ENCODE measurements at places on chromosomes 4 and X. TPM values are rescaled to one million over a fixed set of nuclear protein-coding genes. Genes with fewer than 3 reads are reported as not detected.
A peak's percentile ranks its signal among the peaks of the same experiment; 100 is the strongest.

DNA sequence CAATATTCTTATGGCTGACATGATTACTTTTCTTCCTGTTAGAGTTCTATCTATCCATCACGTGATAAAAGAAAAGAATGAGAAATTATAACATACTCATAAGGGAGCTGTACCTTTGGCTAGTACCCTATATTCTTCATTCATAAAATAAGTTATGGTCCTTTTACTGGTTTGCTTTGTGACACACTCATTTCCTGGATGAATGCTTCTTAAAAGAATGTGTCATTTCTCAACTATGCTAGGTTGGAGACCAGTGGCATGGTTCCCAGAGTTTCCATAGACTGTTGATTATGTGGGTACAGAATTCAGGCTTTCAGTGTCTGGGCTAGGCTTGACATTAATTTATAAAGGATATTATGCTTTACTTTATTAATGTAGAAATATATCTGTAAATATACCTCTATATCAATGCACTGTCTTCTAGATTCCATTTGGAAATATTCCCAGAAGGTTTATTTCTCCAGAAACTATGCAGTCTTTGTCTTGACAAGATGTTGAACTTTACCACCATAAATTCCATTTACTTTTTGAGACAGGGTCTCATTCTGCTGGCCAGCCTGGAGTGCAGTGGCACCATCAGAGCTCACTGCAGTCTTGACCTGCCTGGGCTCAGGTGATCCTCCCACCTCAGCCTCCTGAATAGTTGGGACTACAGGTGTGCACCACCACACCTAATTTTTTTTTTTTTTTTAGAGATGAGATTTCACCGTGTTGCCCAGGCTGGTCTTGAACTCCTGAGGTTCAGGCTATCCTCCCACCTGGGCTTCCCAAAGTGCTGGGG, 23.8 kb downstream of the NUDT6 start:
- peak; percentile 96 for DNase-seq

CYTL1 gene
- total RNA-seq, result 9.6 TPM

UGT2A3 gene
- total RNA-seq, result not detected

- peak; percentile 70 for DNase-seq
These were observed 41.0 kb downstream of the TXLNG start for GRCh38 chrX:16827225-16827624.

SORCS2 gene
- total RNA-seq, result 25.7 TPM

- peak; percentile 14 for DNase-seq
These were observed 174.7 kb upstream of the GPRIN3 start for GRCh38 chr4:89482251-89482650.

DNA sequence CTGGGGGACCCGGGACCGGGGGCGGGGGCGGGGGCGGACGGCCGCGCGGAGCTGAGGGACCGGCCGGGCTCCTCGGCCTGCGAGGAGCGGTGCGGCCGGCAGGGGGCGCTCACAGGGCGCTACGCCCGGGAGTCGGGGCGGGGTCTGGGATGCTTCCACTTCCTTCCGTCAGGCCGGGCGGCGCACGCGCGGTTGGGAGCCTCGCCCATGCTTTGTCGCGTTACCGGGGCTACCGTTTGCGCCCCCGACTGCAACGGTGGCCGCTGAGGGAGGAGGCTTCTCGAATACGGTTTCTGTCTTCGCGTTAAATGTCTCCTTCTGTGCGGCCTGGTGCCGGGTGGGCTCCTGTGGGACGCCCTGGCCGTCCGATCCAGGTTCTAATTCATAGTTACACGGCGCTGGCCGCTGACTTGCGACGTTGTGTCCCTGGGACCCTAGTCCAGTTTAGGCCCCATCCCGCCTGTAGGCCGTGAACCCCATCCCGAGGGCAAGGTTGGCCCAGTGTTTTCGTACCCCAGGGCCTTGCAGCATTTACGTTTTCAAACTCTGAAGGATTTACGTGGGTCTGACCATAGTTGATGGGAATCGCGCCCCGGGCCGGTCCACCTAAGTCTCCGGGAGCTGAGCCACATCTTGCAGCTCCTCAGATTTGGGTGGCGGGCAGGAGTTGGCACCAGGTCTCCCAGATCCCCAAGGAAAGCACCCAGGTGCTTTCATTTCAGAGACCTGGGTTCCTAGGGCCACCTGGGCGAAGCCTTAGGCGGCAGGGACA, 549 bp downstream of the MSL3 start:
- DNase-seq, result peak; percentile 49

HSD17B13 gene
- not detected for total RNA-seq

BEX3 gene
- 241 TPM for total RNA-seq

- peak; percentile 45 for DNase-seq
These were observed 38.2 kb downstream of the STARD8 start for GRCh38 chrX:68685685-68686084.

CTAG1B gene
- not detected for total RNA-seq

FAM9B gene
- not detected for total RNA-seq

DNA sequence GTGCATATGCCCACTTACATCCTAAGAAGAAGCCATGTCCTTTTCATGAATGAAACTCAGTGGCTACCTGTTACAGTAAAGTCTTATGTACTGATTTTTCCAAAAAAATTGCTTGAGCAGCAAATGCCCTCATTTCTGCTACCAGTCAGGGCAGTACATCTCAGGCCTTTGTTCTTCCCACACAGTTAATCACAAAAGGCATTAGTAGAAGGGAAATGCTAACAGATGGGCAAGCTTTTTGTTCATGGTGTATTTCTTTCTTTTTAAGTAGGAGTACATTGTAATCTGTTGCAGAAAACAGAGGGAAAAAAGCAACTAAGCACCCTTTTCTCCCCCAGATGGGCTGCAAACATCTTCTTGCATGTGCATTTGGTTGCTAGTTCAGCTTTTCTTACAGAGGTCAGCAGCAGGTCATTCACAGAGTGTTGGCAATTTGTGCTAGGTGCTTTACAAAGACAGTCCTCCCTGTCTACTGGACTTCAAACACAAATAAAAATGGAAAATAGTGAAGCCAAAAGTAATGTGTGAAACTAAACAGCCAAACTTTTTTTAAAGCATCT, 373.4 kb downstream of the PRDM5 start:
- DNase-seq, result no peak

DNA sequence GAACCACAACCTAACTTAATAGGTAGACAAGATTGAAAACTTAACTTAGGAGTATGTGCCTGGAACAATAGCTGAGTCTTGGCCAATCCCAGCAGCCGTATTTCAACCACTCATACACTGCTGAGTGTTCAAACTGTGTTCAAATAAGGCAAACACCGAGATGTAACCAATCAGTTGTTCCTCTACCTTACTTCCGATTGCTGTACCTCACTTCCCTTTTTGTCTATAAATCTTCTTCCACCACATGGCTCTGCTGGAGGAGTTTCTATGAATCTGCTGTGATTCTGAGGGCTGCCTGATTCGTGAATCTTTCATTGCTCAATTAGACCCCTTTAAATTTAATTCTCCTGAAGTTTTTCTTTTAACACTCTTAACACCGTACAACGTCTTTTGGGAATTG, 108.0 kb downstream of the ANAPC4 start:
- no peak for DNase-seq

DNA sequence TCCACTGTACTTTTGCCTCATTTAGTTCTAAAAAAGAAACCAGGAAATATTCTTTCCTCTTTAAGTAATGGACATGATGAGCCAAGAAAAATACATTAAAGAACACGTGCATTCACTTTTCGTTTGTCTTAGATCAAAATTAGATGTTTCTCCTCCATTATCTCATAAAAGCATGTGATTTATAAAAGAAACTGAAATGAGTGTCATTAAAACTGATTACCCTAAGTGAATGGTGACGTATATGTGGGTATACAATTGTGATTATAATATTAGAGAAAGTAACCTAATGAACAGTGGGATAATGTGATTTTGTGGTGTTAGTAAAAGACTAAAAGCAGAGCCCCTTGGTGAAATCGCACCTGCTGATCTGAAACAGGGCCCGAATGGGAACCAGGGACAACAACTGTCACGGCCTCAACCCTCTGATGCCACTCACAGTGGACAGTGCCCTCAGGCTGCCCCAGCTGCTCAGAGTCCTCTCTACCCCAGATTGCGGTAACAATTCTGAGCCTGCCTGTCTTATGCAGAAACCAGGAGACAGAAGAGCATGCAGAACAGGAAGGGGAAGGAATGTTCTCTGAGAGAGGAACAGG, 25.7 kb upstream of the HS6ST2 start:
- no peak for DNase-seq

MAPK10 gene
- 4.6 TPM for total RNA-seq

DNA sequence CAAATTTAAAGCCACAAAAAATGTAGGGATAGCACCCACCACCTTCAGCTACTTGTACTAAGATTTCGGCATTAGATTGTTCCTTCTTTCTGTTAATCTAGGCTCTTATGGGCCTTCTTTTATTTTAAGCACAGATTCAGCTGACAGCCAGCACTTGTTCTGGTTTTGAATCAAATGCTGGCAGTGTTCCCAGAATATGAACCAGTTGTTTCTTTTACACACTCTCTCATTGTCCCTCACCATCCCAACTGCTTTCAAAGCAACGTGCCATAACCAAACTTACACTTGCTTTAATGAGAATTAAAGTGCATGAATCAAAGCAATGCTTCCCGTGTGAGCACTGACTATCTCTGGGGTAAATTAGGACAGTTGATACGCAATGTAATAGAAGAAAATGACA, 744.5 kb upstream of the FAM241A start:
- DNase-seq, result peak; percentile 68

- DNase-seq, result peak; percentile 90
These were observed 42.1 kb upstream of the MAGEA4 start for GRCh38 chrX:151870602-151871001.

GRCh38 chr4:45453258-45453853, 670.5 kb downstream of the GABRG1 start:
- DNase-seq, result peak; percentile 0

- peak; percentile 24 for DNase-seq
These were observed 6.4 kb downstream of the EDA2R start for GRCh38 chrX:66632473-66632872.

- DNase-seq, result no peak
These were observed 3.4 kb downstream of the GPR78 start for GRCh38 chr4:8583655-8584025.

DNA sequence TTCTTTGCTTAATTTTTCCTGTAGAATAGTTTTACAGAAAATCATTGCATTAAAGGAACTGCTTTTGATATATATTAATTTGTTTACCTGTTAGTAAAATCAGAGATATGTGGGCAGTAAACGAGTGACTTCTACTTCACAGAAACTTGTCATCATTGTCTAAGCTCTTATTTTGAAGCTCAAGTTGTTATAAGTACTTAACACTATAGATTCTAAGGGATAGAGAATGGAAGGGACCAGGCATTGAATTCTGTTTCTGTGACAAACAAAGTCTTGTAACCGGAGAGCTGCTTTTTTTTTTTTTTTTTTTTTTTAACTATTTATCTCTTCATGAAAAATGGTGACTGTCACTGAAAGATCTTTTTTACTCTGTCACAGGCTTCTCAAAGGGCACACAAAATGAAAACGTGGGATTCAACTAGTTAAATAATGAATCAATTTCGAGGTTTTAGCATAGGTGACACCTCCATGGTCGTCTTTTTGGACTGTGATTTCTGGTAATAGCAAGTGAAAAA, 14.4 kb downstream of the STK26 start:
- no peak for DNase-seq

MAGEA2B gene
- 1.2 TPM for total RNA-seq

DNA sequence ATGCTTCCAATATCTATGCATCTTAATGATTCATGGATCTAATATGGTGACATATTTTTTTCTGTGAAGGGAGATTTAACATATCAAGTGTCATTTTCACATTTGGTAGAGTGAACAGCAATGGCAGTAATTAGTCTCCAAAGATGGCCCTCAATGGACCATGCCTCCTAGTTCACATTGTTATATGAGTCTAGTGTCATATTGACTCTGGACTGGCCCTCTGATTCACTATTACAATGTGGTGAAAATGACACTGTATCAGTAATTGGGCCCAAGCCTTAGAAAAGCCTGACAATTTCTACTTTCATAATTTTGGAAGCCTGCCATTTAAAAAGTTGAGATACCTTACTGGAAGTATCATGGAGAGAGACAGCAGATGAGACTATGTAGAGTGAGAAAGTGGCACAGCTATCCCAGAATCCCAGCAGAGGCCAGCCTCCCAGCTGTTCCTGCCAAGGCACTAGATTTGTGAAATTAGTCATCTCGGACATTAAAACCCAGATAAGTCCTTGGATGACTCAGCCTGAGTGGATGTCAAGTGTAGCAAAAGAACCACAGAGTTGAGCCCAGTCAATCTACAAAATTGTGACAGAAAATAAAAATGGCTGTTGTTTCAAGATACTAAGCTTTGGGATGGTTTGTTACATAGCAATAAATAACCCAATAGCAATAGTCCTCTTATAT, 68.4 kb downstream of the ARHGEF38 start:
- DNase-seq, result peak; percentile 92

PPID gene
- 30.4 TPM for total RNA-seq

DNA sequence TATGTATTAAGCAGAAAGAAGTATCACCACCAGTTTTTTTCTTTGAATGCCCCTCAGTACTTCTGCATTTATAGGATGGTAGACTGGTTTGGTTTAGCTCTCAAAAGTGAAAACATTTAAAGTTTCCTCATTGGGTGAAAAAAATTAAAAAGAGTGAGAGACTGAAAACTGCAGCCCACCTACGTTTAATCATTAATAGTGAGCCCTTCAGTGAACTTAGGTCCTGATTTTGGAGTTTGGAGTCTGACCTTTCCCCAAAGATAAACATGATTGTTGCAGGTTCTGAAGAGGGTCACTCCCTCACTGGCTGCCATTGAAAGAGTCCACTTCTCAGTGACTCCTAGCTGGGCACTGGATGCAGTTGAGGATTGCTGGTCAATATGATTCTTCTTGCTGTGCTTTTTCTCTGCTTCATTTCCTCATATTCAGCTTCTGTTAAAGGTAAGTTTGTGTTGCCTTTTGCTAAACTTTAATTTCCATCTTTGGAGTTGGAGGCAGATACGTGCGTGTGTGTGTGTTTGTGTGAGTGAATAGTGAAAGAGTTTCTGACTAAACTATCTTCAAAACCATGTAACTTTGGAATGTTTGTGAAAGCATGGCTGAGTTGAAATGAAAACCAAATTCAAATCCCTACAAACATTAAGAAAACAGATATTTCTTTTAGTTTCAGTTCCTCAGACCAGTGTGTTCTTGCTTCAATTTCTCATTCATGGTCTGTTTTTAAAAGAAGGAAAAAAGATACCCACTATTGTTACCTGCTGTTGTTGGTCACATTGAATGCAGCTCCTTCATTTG, at the start of gene MTTP:
Gene MTTP (plus strand): TSS at position 295 of the 795 bp plus-strand sequence. CDS start 86 bp downstream, at position 381.
- DNase-seq, result no peak

- peak; percentile 17 for DNase-seq
These were observed 548 bp downstream of the NEUROG2 start for GRCh38 chr4:112515198-112516065.

CENPI gene
- total RNA-seq, result 5.0 TPM

DNA sequence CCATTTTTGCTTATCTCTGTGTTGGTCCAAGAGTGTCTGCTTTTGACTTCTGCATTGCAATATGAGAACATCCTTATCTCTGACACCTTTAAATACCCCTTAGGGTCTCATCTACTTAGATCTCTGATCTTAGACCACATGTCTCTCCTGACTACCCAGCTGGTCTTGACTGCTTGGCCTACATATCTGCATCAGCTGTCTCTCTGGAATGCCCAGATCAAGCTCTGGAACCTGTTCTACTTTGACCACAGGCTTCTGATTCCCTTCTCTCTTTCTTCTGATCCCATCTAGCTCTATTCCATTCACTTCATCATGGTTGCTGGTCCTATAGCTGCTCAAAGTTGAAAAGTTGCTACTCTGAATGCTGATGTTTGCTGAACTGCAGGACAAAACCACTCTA, 301.2 kb downstream of the MAPK10 start:
- DNase-seq, result no peak

Data from astrocyte (in vitro differentiated cells and primary cell).